ENCODE measurements at places on chromosomes 13 and 19.

- no peak for DNase-seq
These were observed 10.7 kb downstream of the ERCC5 start for GRCh38 chr13:102856557-102856956.

DNA sequence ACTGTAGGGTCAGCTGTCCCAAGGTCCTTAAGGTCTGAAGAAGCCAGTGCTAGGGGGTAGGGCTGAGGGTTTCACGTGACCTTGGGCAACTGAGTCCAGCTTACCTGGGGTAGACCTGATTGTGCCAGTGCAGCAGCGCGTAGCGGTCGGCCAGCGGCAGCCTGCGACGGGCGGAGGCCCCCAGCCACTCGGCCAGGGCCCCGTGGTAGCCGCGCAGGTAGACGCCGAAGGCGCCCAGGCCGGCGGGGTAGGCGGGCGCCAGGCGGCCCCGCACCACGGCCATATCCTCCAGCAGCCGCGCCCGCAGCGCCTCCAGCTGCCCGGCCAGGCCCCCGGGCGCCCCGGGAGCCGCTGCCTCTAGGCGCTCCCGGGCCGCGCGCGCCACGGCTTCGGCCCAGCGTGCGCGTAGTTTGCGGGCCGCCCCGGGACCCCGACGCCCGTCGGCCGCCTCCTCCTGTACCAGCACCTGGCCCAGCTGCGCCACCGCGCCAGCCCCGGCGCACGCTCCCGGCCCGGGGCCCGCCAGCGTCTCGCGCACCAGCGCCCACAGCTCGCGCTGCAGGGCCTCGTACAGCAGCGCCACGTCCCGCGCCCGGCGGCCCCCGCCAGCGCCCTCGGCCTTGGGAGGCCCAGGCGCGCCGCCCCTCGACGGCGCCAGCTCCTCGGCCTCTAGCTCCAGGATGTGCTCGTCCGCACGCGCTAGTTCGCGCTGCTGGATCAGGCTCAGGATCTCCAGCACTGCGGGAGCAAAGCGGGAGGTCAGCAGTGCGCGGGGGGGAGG lies 10.9 kb downstream of the EXOC3L2 start:
- no peak for DNase-seq

GRCh38 chr13:65603160-65603559 lies 1627.0 kb downstream of the PCDH9 start:
- no peak for DNase-seq

GRCh38 chr19:45574526-45574925 lies 10.1 kb downstream of the OPA3 start:
- DNase-seq, result no peak

DNA sequence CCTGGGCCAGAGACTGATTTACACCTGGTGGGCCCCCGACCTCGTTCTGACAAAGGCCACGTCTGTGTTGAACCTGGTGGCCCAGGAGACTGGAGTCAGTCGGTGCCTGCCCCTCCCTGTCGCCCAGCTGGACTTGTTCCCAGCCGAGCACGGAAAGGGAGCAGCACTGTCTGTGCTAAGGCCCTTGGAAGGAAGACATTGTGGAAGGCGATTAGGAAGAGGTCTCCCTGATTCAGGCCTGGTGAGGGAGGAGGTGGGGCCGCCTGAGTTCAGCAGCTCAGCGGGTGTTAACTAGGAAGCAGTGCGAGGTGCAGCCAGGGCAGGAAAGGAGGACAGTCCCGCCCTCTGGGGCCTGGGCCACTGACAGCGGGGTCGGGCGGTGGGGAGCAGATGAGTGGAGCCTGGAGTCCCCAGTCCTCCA lies 64.7 kb downstream of the GPR12 start:
- DNase-seq, result no peak

DNA sequence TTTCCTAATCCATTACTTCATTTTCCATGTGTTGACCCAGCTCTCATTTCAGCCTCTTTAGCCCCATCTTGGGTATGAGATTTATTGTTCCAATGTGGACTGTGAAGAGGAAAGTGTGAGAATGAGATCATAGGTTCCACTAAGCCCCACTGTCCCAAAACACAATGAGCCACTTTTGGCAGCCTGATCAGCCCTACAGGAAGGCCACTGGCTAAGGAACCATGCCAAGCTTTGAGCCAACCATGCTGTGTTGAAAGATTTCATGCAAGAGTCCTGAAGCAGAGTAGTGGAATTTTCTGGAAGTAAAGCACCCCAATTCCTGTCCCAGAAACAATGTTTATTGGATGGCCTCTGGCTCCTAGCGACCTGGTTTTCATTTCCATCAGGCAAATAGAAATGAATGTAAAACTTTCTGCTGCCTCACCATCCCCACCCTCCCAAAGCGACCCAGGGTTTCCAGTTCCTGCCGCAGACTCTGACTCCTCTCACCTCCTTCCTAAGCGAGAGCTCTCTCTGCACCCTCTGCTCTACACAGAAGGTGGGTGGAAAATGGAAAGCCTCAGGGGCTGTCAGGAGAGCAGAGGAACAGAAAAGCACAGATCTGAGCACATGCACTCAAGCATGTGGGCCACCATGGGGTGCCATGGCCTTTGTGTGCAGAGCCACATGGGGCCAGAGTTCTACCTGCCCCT lies 73.1 kb downstream of the KCTD12 start:
- no peak for DNase-seq

GRCh38 chr19:14081797-14082674 lies 3.5 kb downstream of the C19orf67 start:
- peak; percentile 31 for DNase-seq

- peak; percentile 58 for DNase-seq
These were observed 926 bp downstream of the PRR12 start for GRCh38 chr19:49591731-49592485.

DNA sequence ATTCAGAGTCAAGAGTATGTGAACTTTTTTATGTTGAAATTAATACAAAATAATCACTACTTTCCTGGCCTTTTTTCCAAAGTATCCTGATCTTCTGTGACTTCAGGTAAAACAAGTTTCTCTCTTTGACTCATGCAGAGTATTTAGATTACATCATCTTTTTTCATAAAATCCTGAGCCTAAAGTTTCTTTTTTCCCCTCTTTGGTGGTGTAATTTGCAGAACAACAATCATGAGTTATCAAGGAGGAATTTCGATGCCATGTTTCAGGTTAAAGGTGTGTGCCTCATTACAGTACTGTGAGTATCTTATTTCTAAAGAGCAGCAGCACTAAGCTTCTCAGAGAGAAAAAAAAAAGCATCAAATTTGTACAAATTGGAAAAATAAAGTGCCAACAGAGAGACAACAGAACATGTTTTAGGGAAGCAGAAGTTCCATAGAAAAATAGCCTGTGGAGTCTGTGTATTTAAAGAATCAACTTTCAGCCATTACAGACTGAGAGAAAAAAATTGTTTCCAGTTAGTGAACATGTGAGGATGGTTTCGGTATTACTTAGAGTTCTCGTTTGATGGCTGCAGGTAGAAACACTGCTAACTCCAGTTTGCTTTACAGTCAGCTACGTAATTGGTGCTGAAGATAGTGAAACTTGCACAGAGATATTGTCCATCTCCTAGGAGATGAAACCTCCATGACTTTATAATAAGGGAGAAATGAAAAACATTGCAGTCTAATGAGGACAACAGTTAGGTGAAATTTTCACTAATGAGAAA lies 78.1 kb upstream of the PCDH9 start:
- DNase-seq, result no peak

DNA sequence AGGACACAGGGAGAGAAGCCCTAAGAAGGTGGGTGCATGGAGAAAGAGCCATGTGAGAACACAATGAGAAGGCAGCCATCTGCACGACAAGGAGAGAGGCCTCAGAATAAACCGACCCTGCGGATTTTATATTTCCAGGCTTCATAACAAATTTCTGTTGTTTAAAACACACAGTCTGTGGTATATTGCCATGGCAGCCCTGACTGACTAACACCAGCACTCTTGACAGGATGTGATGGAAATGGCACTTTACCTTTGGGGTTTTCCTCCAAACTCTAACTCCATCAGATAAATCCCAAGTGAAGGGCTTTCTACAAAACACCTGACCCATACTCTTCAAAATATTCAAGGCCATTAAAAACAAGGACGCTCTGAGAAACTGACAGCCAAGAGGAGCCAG lies 13.2 kb upstream of the MED4 start:
- DNase-seq, result no peak

GRCh38 chr19:31054430-31054829 lies 294.8 kb downstream of the TSHZ3 start:
- DNase-seq, result peak; percentile 42

DNA sequence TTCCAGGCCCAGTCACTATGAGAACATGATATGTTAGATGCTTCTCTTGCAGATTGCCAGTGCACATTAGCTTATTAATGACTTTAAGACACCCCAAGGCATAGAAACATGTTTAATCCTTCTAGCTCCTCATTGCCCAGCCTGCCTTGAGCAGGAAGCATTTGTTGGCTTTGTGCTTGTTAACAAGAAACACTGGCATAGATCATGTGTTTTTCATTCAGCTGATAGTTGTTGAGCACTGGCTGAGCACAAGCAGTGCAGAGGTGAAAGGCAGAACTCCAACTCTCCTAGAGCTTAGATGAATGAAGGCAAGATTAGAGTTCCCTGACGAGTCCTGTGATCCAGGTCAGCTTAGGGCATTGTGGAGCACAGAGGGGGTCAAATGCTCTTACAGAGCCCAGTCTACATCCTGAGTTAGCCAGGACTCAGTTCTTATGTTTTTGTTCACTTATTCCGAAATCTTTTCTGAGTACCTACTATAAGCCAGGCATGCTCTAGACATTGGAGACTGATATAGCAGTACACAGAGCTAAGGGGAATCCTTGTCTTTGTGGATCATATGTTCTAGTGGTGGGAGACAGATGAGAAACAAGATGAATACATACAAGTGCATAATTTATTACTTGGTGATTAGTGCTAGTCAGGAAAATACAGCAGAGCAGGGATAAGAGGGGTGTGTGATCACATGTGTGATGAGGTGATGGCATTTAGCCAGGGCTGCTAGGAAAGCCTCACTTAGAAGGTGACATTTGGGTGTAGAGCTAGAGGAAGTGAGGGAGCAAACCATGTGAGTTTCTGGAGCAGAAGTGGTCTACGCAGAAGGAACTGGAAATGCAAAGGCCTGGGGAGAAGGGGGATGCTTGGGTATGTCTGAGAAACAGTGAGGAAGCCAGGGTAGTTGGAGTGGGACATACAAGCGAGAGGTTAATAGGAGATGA lies 101.2 kb downstream of the WASF3 start:
- no peak for DNase-seq

DNA sequence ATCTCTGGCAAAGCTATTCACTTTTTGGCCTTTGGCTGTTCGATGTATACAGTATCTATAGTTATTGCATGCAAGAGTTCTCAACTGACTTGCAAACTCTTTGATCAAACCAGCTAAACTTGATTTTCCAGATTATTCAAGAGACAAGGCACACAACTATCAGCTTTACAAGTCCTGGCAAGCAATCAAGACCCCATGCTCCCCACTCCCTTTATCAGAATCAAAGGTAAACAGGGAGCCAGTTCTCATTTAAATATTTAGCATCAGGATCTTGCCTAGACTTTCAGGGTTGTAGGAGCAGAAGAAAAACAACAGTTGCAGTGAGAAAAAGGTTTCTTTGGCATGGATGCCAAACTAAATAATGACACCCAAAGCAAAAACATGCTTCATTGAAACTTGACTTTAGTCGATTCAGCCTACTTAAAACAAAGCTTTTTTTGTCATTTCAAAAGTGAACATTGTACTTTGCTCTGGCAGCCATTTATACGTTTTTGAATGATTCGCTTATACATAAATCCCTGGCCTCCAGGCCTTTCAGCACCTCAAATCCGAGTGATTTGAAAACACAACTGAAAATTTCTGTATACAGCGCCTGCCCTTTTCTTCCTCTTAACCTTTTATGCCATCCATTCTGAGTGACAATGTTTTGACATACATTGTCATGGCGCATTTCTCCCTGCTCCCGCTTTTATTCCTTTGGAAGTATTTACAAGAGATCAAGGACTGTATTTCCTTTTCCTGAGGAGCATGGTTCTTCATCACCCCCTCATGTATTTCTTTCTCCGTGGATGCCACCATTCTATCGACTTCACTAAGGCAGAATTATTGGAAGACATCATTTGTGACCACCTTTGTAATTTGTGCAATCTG lies 340.8 kb downstream of the KLF5 start:
- no peak for DNase-seq

DNA sequence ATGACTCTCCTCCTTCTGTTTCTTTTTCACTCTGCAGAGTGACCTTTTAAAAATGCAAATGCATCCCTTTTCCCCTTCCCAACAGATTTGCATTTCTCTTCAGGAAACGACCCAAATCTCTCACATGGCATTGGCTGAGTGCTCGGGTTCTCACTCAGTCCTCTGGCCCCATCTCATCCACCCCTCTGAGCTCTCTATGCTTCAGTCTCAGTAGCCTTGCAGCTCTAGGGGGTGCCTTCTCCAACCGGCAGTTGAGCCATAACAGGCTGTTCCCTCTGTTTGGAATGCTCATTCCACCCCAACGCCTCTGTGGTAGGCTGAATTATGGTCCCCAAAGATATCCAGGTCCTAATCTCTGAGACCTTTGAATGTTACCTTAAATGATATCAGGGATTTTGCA lies 78.2 kb downstream of the AKAP11 start:
- no peak for DNase-seq

DNA sequence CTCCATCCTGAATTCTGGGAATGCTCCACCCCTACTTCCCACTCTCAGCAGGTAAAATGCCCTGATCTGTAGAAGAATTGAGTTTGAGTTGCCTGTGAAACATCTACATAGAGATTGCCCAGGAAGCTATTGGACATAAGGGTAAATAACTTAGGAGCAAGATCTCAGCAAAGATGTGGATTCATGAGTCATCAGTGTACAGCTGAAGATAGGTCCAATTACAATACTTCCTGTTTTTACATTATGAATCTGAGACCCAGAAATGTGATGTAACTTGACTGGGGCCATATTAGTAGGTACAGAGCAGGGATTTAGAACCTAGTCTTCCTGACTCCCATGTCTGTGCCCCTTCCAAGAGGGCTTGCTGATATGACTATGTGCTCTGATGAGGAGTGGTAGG lies 79.4 kb upstream of the FNDC3A start:
- no peak for DNase-seq

GRCh38 chr19:40320558-40320935 lies 27.6 kb downstream of the C19orf47 start:
- DNase-seq, result no peak

- no peak for DNase-seq
These were observed 466.4 kb upstream of the ARGLU1 start for GRCh38 chr13:107034236-107034872.

DNA sequence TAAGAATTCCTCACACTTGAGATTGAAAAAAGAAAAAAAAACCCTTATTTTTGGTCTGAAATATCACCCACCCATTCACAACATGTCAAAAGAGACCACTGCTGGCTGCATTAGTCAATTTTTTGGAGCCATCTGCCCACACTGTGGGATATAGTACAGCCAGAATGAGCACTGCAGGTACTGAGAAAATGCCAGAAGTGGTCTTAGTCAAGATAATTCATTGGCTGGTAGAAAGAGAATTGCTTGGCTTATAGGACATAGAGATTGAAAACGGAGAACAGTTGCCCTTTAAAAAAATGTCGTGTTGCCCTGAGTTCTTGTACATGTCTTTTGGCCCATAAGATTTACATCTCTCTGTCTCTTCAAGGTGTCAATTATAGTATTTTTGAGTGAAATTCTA lies 1899.5 kb downstream of the OLFM4 start:
- no peak for DNase-seq

GRCh38 chr13:29384871-29385270 lies 210.6 kb downstream of the SLC7A1 start:
- no peak for DNase-seq

Data from activated naive CD4-positive, alpha-beta T cell treated with anti-CD3 and anti-CD28 coated beads, Interleukin-2, amount 50 U/mL, for 16 hours (primary cell).